ENCODE measurements at places on chromosomes 3 and 15.

GRCh38 chr3:141663993-141664392, 74.1 kb upstream of the RNF7 start:
- DNase-seq: no peak

- peak; percentile 67 for DNase-seq
Observed at GRCh38 chr15:52558196-52558595, 10.6 kb downstream of the ARPP19 start.

DNA sequence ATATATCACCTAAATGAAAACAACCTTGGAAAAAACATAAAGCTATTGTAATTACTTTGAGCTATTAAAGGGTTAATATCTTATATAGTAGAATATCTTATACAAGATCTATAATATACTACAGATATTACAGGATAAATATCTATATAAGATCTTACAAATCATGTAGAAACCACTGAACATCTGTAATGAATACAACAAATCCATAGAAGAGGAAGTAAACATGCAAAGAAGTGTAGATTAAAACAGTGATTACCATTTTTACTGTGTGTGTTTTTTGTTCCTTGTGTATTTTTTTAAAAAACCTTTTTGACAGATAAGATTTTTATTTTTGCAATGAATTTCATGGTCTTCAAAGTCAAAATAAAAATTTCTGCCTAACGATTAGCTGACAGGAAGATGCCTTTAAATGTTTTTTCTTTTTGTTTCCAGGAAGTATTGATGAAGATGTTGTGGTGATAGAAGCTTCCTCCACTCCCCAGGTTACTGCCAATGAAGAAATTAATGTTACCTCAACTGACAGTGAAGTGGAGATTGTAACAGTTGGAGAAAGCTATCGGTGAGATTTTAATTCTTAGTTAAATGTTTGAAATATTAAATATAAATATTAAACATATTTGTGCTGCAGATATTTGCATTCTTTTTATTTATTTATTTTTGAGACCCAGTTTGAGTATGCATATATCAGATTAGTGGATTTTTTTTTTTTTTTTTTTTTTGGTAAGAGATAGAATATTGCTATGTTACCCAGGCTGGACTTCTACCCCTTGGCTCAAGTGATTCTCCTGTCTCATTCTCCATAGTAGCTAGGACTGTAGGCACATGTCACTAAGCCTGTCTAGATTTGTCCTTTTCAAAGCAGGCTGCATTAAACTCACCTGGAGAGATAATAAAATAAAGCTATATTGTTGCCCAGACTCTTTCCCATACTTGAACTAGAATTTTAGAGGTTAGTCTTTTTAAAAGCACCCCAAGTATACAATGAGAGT, 52.8 kb upstream of the CCNB2 start:
- DNase-seq: no peak

- peak; percentile 35 for DNase-seq
Observed at GRCh38 chr3:101849714-101850245, 466 bp downstream of the NFKBIZ start.

DNA sequence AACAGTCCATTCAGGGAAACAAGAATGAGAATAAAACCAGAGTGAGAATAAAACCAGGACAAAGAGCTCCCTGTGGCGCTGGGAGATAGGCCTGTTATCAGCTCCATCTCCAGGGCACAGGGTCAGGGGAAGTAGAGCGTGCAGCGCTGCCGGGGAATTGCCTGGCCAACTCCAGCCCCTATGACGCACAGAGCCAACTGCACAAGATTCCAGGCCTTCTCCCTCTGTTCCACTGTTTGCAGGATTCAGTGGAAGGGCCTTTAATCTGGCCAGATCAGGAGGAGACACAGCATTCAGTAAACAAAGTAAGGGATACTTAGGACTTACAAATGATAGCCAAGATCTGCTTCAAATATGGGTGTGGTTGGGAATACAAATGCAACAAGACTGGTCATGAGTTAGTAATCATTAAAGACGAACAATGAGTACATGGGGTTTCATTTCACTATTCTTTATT, 49.4 kb downstream of the ITGB5 start:
- no peak for DNase-seq

- DNase-seq: peak; percentile 10
Observed at GRCh38 chr15:78460737-78461136, 22.7 kb downstream of the IREB2 start.

DNA sequence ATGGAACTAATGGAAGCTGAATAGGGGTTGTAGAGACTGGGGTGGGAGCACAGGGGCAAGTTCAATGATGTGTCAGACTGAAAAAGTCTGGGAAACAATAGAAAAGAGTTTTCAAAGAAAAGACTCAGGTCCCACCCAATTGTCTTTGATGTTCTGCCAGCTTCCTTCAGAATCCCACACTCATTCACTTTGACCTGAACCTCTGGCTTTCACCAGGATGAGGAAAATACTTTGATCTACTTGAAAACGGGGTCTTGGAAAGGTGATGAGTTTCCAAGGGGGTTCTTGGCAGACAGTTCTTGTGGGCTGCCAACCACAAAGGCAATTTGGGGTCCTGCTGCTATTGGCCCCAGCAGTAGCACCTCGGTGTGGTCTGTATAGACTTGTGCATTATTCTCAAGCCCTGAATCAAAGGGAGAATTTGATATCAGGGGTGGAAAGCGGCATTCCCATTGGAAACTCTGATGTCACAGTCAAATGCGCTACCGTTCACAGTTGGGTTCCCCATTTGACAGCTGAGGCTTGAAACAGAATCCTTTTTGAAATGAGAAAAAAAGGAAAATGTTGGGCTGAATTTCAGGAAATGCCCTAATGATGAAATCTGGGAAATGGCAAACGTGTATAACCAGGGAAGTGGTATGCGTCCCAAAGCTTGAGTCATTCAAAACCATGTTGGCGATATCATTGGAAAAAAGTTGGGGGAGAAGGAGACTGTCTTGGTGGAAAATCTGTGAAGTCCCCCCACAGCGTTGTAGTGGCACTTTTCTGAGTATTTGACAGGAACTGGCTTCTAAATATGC, 229.2 kb upstream of the LRTM1 start:
- DNase-seq: no peak

GRCh38 chr3:64932666-64933342, 245.0 kb upstream of the ADAMTS9 start:
- no peak for DNase-seq

GRCh38 chr3:101189796-101190195, 130.6 kb downstream of the IMPG2 start:
- no peak for DNase-seq

GRCh38 chr3:185851959-185852358, 27.1 kb upstream of the IGF2BP2 start:
- DNase-seq: no peak

GRCh38 chr15:66131200-66131599, 122.3 kb downstream of the MEGF11 start:
- DNase-seq: no peak

DNA sequence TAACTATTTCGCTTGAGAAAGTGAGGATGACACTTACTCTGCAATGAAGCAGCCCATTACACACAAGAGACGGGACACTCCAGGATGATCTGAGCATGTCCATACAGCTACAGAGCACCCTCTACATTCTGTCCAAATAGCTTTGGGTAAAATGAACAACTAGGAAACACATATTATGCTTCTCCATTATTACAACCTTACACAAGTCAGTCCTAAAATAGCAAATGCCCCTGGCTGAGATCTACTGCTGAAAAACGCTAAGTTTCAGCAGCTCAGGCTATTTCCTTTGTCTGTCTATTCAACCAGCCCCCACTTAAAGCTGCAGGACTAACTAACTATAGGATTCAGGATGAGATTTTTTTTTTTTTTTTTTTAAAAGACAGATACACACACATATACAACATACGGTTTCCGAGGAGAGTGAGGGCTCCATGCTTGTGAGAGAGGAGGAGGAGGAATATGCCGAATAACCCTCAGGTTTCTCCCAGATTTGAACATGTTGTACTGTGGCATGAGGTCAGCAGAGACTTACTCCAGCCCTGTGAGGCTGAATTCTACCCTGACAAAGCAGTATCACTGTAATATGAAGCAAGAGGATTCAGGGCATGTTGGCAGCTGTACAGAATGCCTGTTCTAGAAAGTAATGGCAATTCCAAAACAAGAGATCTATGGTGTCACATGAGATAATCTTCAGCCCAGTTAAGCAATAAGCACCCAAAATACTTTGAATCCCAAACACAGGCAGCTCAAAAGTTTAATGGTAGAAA, 117.3 kb upstream of the PLXND1 start:
- DNase-seq: no peak

DNA sequence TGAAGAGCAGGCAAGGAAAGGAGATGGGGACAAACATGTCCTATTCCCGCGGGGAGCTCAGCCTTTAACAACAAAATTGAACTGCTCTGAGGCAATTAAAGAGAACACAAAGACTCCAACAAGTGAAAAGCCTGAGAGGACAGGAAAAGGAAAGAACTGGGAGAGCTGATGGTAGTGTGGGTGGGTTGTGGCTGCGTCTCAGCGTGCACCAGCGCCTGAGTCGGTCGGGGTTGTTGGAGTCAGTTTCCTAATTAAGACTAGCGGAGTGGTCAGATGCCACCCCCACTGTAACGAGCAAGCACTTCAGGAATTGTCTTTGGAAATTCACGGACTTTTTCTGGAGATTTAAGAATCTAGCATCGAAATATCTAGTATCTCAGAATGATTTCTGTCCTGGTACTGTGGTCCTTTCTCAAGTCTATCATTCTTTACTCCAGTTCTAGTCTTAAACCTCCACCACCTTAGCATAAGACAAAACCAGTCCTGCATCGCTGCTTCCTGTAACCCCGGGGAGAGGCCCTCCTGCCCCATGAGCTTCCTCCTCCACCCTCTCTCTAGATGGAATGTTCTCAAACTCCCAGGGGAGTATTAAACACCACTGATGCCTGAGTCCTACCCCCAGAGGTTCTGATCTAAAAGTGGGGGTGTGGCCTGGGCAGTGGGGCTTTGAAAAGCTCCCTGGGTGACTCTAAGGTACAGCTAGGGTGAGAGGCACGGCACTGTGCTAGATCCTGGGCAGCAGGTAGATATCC, 104.0 kb downstream of the CYP19A1 start:
- no peak for DNase-seq

GRCh38 chr3:63351159-63352007, 73.3 kb downstream of the SYNPR start:
- DNase-seq: peak; percentile 17

- DNase-seq: peak; percentile 47
Observed at GRCh38 chr3:27500035-27500434, 15.9 kb upstream of the SLC4A7 start.

DNA sequence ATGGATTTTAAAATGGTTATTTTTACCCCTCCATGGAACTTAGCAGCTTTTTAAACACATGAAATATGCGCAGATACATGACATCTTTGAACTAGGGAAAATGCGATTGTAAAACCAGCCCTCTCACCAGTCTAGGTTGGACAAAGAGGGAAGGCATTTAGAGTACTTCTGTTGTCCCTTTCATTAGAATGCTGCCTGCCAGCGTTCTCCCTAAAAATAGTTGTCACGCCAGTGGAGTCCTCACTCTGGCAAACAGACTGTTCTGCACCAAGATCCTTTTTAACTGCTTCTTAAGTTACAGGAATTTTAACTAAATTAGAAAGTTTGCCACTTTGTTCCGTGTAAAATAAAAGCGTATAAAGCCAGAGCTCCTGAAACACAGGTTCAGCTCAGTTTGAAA, 295.3 kb downstream of the VPS13C start:
- DNase-seq: no peak

DNA sequence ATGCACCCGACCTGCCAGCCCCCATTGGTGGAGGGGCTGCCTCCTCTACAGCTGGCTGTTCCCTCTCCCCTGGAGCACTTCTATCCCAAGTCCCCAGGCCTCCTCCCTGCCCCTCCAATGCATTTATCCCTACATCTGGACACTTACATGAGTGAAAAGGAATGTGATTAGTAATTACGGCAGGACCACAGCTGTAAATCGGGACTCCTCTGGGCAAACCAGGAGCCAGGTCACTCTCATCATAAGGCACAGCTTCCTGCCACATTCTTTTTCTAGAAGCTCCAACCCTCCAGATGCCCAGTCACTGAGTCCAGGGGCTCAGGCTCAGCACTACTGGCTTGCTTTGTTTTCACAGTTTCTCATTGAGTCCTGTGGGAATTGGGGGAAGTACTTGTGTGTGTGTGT, 54.3 kb downstream of the IL20RB start:
- DNase-seq: no peak

DNA sequence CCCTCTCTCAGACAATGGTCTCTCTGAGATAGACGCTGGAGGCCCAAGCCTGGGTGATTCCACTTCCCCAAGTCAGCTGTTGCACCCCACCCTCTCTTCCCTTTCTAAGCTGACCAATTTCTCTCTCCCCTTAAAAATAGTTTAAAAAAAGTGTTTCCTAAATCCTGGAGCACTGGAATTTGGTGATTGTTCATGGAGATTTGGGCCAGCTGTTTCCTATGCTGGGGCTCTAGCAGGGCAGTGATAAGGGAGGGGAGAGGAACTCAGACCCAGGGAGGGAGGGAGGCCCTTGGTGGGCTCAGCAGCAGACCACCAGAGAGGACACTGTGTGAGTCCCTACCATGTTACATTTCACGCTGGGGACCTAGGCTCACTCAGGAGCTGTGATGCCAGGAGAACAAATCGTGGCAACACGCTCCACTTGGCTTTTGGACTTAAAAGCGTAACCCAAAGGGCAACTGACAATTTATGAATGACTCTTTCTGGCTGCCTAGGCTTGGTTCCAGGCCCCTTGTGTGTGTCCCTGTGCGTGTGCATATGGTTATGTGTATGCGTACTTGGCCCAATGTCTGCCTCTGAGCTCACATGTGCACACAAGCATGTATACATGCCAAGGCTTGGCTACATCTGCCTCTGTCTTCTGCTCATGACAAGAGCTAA, 59.8 kb upstream of the INSYN1 start:
- no peak for DNase-seq

- DNase-seq: no peak
Observed at GRCh38 chr3:184552296-184552695, 9.3 kb upstream of the EPHB3 start.

- no peak for DNase-seq
Observed at GRCh38 chr3:134299185-134299887, 48.7 kb upstream of the RYK start.

GRCh38 chr15:99481951-99482230, 83.9 kb upstream of the MEF2A start:
- DNase-seq: no peak

- no peak for DNase-seq
Observed at GRCh38 chr15:48632651-48633050, 12.9 kb downstream of the FBN1 start.

DNA sequence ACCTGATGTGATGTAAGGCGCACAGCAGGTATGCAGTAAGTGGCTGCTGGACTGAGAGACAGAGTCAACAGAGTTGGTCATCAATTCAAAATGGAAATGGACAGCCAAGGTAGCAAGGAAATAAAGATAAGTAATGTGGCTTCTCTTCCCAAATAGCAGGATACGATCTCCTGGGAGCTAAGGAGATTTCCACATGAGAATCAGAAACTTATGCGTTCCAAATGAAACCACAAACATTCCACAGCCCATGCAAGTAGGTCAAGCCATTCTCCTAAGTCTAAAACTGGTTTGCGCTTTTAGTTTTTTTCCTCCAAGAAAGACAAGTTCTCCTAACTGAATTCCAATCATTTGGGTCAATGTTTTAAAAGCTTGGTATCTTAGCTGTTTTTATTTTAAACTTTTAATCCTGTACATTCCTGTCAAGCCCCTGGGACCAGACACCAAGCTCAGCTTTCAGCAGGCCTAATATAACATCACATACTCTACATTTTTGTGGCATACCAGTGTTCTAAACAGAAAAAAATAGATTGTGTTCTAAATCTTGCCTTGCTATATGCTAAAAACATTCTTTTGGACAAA, 73.7 kb upstream of the TSPAN3 start:
- DNase-seq: no peak

- no peak for DNase-seq
Observed at GRCh38 chr3:153257673-153258351, 95.8 kb downstream of the RAP2B start.

GRCh38 chr15:53437366-53437765, 322.1 kb downstream of the WDR72 start:
- no peak for DNase-seq
